ENCODE measurements at places on chromosomes 16 and 17.

- no peak for DNase-seq
Measured at GRCh38 chr17:33838281-33838680, 416.8 kb upstream of the CCL2 start.

DNA sequence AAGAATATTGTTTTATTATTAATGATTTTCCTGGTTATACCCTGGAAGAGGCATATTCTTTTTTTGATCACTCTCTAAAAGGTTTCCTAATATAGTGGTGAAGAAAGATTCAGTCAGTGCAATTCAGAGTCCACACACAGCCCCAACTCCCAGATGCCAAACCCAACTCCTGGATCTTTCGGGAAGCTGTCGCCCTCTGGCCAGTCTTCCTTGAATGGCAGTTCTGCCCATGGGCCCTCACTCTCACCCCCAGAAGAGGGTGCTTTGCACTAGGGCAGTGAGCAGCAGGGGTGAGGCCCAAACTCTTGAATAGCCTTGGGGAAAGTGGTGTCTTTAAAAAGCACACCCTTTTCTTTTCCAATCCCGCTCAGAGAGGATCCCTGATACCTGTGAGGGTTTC, 11.0 kb downstream of the KRT32 start:
- DNase-seq, result no peak

DNA sequence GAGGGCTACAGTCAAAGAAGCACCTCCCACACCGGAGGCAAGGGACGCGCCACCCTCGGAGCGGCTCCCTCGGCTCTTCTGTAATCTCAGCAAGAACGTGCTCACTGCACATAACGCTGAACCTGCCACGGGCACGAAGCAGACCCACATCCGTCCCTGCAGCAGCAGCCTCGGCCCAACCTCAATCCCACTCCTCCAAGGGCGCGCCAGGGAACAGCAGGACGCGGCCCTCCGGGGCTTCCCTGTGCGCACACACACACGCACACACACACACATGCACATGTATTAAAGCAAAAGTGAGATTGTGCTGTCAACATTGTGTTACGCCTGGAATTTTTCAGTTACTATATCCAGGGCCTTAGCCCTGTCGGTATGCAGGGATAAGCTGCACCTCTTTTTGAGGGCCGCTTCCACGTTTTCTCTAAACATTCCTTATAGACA, 54.0 kb downstream of the TBC1D16 start:
- no peak for DNase-seq

GRCh38 chr17:17354560-17355349, 51.6 kb downstream of the NT5M start:
- DNase-seq, result peak; percentile 78

DNA sequence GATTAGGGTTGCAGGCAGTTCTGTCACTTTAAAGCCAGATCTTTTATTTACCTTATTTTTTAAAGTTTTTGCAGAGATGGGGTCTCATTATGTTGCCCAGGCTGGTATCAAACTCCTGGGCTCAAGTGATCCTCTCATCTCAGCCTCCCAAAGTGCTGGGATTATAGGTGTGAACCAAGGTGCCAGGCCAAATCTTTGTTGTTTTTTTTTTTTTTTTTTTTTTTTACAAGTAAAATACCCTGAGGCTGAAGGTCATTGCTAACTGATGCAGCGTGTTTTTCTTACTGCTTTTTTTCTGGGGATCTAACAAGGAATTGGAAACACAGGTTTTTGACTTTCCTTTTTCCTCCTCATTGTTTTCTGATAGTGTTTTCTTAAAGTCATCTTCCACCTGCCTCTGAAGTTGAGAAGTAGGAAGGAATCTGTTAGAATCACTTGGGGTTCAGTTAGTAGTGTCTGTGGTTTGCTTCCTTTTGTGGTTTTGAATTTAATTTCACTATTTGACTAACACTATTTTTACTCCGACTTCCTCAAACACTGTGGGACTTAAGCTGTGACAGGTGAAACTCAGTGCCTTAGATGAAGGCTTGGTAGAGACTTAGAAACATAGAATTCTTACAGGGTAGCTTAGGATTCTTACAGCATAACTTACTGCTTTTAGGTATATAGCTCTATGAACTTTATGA, 22.2 kb downstream of the CLTC start:
- no peak for DNase-seq

DNA sequence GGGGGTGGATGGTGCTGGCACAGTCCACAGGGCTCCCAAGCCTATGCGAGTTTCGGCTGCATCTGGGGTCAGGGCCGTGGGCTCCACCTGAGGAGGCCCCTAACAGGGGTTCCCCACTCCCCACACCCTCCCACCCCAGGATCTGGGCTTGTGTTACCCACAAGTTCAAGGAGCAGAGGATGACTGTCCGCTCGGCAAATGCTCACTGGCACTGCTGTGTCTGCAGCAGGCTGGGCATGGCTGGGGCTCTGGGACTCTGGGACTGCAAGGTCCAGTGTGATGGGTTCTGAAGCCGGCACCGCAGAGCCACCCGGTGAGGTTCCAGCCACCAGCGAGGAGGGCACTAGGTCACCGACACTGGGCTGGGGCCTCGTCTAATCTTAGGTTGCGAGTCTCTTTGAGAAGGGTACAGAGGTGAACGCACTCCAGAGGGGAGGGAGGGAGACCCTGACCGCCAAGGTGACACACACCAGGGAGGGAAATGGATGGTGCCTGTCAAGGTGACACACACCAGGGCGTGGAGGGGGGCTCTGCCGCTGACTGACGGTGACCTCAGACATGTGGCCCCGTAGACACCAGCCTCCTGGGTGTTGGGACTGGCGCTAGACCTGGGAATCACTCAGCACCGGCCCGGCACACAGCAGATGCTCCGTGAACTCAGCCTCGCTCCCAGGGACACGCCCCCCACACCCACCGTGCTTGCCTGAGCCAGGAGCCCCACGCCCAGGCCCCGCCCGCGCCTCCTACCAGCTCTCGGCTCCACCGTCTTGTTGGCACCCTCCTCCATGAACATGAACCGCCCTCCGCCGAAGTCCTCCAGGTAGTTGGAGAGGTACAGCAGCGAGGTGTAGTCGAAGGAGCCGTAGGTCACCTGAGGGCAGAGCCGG, 20.5 kb upstream of the HEXD start:
- no peak for DNase-seq

GRCh38 chr17:75364078-75364477, 41.4 kb downstream of the GRB2 start:
- peak; percentile 49 for DNase-seq

DNA sequence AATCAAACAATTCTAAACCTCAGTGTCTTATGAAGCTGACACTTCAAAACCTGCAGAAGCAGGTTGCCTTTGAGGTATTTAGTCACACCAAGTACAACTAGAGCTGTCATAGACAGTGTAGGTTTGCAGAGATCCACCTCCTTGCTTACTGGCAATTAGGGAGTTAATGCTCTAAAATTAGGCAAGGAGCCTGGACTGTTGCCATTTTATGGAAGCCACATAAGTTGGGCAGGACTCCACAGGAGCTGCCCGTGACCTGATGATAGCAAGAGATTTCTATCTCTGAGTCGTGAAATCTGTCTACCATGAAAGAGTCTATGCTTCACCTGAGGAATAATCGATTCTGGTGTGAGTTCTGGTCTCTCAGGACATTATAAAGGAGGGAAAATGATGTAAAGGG, 8.9 kb downstream of the EME1 start:
- no peak for DNase-seq

GRCh38 chr17:1379930-1380313, 20.1 kb downstream of the YWHAE start:
- DNase-seq, result no peak

GRCh38 chr16:88281858-88282563, 100.7 kb upstream of the ZNF469 start:
- no peak for DNase-seq

DNA sequence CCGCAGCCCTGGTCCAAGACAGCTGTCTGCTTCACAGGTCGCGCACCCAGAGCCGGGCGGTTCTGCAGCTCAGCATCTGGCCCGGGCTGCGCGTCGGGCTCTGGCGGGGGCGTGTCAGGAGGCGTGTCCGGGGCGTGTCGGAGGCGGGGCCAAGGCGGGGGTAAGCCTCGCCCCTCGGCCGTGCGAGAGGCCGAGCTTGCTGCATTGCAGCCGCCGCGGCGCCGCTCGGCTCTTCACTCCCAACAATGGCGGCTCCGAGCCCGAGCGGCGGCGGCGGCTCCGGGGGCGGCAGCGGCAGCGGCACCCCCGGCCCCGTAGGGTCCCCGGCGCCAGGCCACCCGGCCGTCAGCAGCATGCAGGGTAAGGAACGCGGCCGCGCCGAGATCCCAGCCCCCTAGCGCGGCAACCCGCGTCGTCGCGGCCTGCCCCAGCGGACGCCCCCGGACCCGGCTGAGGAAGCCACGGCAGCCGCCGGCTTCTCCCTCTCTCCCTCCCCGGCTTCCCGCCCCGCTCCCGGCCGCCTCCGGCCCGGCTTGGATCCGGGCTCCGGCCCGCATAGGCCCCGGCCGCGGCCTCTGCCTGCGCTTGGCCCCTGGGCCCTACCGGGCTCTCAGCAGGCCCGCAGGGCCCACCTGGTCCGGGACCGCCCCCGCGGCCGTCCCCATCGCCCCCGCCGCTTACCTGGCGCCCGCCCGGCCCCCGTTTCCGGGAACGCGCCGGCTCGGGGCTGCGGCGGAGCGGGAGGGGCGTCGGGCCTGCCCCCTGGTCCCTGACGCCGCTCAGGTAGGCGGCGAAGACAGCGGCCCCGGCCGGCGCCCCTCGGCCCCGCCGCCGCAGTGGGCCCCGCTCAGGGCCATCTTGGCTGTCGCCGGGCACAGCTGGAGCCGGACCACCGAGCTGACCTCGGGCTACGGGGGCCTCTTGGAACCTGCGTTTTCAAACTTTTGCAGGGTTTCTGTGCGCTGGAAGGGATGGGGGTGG, at the start of gene MAP2K4:
Gene MAP2K4, plus strand, starts transcription at position 236 of the 981 bp plus-strand sequence. Its CDS starts 10 bp downstream, at position 246.
- peak; percentile 88 for DNase-seq

- no peak for DNase-seq
Measured at GRCh38 chr16:11183035-11183812, 72.8 kb downstream of the SOCS1 start.

GRCh38 chr16:83455716-83456115, 352.1 kb upstream of the HSBP1 start:
- DNase-seq, result no peak

DNA sequence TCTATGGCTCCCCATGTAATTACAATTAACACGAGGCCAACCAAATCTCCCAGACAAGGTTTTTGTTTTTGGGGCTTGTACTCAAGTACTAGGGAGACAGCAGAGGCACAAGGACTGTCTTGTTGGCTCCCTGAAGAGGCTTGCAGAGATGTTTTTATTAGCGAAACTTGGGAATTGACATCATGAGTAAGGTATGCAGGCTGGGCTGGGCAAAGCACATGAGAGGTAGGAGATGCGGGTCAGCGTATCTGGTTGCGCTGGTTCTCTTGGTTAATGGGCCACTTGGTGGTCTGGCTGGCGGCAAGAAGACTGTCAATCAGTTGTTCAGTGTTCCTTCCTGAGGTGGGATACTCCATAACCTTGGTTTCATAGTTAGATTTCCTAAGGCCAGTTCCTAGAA, 28.9 kb downstream of the LCMT1 start:
- peak; percentile 20 for DNase-seq

- no peak for DNase-seq
Measured at GRCh38 chr17:2841606-2842005, 45.4 kb downstream of the RAP1GAP2 start.

DNA sequence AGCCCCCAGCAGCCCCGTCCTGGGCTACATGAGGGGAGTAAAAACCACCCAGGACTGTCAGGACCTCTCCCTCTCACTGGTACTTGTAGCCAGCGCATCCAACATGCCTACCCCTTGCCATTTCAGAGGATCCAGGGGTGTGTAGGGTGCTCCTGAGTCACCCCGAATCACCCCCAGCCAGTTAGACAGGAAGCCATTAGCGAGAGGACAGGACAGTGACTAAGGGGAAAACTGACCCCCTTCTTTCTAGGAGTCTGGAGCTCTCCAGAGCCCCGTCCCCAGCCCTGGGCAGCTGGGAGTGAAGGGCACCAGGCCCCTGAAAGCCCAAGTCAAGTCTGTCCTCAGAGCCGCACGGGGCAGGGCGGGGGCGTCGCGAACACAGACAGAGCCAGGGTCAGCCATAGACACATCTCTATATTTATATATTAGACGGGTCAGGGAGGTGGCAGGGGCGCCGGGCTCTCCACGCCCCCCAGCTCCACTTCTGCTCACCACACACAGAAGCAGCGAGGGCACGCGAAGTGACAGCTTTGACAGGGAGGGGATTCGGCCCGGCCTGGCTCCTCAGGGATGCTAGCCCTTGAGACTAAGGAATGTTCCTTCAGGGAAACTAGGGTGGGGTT, 485 bp upstream of the GDPD3 start:
- DNase-seq, result no peak

GRCh38 chr17:77649717-77650211, 308.7 kb upstream of the TNRC6C start:
- DNase-seq, result peak; percentile 11

- DNase-seq, result peak; percentile 97
Measured at GRCh38 chr17:32349854-32350665, at the start of gene ZNF207. ZNF207 (plus strand) TSS chr17:32350157; CDS start chr17:32350286, 129 bp downstream.

GRCh38 chr17:36627101-36627500, 25.7 kb downstream of the MRM1 start:
- DNase-seq, result no peak

DNA sequence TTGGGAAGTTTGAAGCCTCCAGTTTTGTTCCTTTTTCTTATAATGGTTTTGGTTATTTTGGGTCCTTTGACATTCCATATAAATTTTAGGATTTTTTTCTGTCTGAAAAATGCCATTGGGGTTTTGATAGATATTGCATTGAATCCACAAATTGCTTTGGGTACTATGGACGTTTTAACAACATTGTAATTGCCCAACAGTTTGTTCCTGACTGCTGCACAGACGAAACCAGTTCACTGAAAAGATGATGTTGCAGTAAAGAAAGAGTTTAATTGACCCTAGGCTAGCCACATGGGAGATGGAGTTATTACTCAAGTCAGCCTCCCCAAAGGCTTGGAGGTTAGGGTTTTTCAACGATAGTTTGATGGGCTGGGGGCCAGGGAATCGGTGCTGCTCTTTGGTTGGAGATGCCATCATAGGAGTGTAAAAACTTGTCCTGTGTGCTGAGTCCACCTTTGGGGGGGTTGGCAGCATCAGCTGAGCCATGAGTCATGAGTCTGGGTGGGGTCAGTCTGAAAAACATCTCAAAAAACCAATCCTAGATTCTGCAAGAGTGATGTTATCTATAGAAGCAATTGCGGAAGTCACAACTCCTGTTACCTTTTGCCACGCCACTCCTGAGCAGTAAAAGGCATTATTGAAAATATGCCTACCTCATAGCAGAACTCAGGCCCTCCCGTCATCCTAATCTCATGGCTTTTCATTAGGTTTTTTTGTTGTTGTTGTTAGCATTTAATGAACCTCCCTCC, 2.7 kb upstream of the PRSS41 start:
- DNase-seq, result peak; percentile 23

DNA sequence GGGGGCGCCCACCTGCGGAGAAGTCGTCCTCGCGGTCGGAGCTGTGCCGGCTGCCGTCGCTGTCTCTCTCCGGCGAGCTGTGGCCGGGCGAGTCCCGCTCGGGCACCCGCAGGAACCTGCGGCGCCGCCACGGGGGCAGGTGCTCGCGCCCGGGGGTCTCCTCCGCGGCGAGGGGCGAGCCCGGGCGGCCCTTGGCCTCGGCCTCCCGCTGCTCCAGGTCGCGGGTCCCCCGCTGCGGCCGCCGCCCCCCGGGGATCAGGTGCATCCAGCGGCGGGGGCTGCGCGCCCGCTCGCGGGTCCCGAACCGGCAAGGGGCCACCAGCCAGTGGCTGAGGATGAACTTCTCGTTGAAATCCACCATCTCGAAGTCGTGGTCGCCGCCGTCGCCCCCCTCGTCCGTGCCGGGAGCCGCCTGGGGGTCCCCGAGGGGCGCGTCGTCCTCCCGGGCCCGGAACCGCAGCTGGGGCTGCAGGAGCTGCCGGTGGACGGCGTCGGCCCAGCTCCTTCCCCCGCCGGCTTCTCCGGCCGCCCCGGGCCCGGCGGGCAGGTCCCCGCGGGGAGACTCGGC, 41.4 kb upstream of the BHLHA9 start:
- no peak for DNase-seq

GRCh38 chr17:38711792-38712571, 6.9 kb downstream of the MLLT6 start:
- no peak for DNase-seq
